ENCODE measurements at places on chromosomes 1 and 21. TPM values are rescaled to one million over a fixed set of nuclear protein-coding genes. Genes with fewer than 3 reads are reported as not detected.

AMY2A gene
- total RNA-seq: not detected

KIAA1614 gene
- total RNA-seq: 0.79 TPM

SMPDL3B gene
- total RNA-seq: 1.3 TPM

EPHA10 gene
- total RNA-seq: 1.3 TPM

CD101 gene
- 0.39 TPM for total RNA-seq

All from A549 treated with Hydrocortisone at 1 μM for 4 hours (cell line).